Endothelial cell (in vitro differentiated cells): ENCODE measurements at places on chromosomes 1 and 21. TPM values are rescaled to one million over a fixed set of nuclear protein-coding genes. Genes with fewer than 3 reads are reported as not detected.
A peak's percentile ranks its signal among the peaks of the same experiment; 100 is the strongest.

DNA sequence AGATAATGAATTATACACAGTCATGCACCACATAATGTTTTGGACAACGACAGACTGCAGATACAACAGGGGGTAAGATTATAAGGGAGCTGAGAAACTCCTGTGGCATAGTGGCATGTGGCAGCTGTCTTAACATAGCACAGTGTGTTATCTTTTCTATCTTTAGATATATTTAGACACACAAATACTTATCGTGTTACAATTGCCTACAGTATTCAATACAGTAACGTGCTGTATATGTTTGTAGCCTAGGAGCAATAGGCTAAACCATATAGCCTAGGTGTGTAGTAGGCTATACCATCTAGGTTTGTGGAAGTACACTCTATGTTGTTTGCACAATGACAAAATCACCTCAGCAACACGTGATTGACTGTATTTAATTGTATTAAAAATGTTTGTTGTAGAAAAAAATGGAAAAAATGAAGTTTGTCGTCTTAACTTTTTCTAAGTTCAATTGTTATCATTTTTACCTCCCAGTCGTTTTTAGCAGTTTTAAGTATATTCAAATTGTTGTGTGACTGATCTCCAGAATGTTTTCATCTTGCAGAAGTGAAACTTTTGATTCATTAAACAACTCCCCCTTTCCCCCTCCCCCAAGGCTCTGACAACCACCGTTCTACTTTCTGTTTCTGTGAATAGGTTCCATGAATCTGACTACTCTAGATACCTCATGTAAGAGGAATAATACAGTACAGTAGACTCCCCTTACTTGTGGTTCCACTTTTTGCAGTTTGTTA lies 351.0 kb upstream of the B3GALT2 start:
- no peak overlapping the region for H3K27ac ChIP-seq
- H3K27me3 ChIP-seq: no peaks in the 10 kb centered on the region
- no peaks in the 10 kb centered on the region for H3K4me1 ChIP-seq
- no peaks in the 10 kb centered on the region for H3K36me3 ChIP-seq

- no peak overlapping the region for H3K27ac ChIP-seq
- no peak overlapping the region for H3K4me3 ChIP-seq
- DNase-seq: no peak
- peaks cover 2% of the 10 kb centered on the region for H3K27me3 ChIP-seq
- H3K36me3 ChIP-seq: peaks cover 4% of the 10 kb centered on the region
- H3K4me1 ChIP-seq: no peaks in the 10 kb centered on the region
Observed at GRCh38 chr1:173100476-173101107, 49.9 kb upstream of the TNFSF18 start.

DNA sequence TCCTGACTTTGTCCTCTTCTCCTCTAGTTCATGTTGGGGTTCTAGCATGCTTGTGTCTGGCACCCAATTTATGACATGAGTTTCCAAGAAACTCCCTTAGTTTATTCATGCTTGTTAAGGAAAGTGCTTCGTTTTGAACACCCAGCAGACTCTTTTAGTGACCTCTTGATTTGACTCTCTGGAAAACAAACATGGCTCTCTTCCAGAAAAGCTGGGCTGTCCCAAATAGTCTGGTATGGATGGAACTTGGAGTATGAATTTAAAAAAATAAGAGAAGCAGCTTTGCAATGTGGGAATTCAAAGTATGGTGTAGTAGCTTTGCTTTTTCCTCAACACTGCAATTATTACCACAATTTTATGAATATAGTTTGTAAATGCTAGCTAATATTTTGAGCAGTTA lies 143.4 kb upstream of the C8B start:
- H3K27me3 ChIP-seq: peaks cover 3% of the 10 kb centered on the region
- no peaks in the 10 kb centered on the region for H3K4me1 ChIP-seq
- no peak for DNase-seq
- no peak overlapping the region for H3K4me3 ChIP-seq

DNA sequence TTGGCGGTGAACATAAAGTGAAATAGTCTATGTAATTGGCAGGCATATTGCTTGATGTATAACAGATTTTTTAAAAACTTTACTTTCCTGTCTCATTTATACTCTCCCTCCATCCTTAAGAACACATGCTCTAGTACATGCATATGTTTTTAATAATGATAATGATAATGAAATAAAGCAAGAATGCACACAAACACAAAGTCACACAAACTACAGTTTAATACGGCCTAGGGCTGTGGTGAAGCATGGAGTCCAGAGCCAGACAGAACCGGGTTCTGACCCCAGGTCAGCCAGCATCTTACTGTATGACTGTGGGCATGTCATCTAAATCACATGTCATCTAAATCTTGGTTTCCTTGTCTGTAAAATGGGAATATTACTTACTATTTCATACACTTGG lies 324.9 kb upstream of the NFIA start:
- H3K27ac ChIP-seq: no peak overlapping the region
- no peaks in the 10 kb centered on the region for H3K36me3 ChIP-seq
- H3K4me1 ChIP-seq: peaks cover 8% of the 10 kb centered on the region
- H3K27me3 ChIP-seq: peaks cover under 1% of the 10 kb centered on the region

GRCh38 chr1:171985639-171986038 lies 144.3 kb downstream of the DNM3 start:
- peaks cover 20% of the 10 kb centered on the region for H3K4me1 ChIP-seq
- H3K4me3 ChIP-seq: no peak overlapping the region
- DNase-seq: peak; percentile 18
- H3K36me3 ChIP-seq: no peaks in the 10 kb centered on the region
- peaks cover 5% of the 10 kb centered on the region for H3K27me3 ChIP-seq
- no peak overlapping the region for H3K27ac ChIP-seq

DNA sequence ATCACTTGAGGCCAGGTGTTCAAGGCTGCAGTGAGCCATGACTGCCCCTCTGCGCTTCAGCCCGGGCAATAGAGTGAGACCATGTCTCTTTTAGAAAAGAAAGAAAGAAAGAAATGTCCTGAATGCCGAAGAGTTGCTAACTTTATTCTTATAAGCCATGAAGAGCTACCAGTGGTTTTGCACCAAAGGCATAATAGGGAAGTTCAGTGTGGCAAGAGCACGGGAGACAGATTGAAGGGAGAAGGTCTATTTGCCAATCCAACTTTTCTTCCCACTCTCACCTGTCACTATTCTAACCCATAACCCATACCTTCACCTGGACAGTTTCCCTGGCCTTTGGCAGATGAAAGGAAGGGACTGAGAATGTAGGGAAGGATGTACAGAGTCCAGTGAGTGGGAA lies 4.4 kb upstream of the PEA15 start:
- peaks cover 11% of the 10 kb centered on the region for H3K27me3 ChIP-seq
- peaks cover 31% of the 10 kb centered on the region for H3K4me1 ChIP-seq
- no peak overlapping the region for H3K27ac ChIP-seq
- peaks cover 19% of the 10 kb centered on the region for H3K36me3 ChIP-seq

DNA sequence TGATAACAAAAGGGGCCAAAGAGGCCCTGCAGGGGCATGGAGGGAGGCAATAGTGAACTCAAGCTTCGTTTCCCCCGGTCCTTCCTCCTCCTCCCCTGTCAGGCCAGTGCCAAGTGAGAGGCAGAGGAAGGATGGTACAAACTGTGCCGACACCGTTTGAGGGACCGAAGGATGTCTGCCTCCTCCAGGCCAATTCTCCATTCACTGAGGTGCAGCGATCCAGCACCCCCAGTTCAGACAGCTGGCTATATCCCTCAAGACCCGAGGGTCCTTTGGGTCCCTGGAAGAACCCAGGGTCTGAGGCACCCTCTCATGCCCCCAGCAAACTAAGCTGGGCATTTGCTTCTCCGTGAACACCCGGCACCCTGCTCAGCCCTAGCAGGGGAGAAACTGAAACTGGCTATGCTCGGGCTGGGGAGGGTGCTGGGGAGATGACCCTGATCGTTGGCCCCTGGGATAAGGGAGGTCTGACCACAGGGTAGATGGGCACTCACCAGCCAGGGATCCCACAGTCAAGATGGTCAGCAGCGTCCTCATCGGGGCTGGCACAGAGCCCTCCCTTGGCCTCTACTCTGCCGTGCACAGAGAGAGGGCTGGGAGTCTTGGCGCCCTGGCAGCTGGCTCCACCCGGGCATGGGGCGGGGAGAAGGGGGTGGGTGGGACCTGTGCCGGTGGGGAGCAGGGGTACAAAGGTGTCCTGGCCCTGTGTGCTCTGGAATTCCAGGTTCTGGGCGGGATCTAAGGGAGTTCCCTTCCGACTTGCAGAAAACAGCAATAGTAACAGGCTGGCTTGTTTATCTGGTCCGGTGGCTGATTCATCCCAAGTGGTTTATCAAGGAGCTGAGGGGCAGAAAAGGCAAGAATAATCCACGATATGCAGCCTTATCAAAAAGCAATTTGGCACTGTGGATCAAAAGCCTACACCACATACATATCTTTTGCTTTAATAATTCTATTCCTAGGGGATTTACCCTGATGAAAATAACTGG lies at the start of gene IL22RA1:
IL22RA1 (minus strand) TSS at position 595 of the 989 bp plus-strand sequence; CDS start at position 537, 58 bp downstream.
- no peak within 1 kb of the TSS for H3K4me3 ChIP-seq
- H3K27me3 ChIP-seq: no peaks in the 10 kb centered on the region
- H3K36me3 ChIP-seq: no peaks in the 10 kb centered on the region

Gene MRPL39
- total RNA-seq: 25.0 TPM

- H3K36me3 ChIP-seq: no peaks in the 10 kb centered on the region
- no peak overlapping the region for H3K27ac ChIP-seq
- no peaks in the 10 kb centered on the region for H3K4me1 ChIP-seq
- no peak overlapping the region for H3K4me3 ChIP-seq
- H3K27me3 ChIP-seq: no peaks in the 10 kb centered on the region
Observed at GRCh38 chr1:215001419-215002021, 81.0 kb upstream of the KCNK2 start.

- peaks cover 11% of the 10 kb centered on the region for H3K4me1 ChIP-seq
- no peak overlapping the region for H3K4me3 ChIP-seq
- no peak for DNase-seq
- H3K27me3 ChIP-seq: no peaks in the 10 kb centered on the region
Observed at GRCh38 chr1:15081102-15081501, 72.4 kb upstream of the TMEM51 start.

DNA sequence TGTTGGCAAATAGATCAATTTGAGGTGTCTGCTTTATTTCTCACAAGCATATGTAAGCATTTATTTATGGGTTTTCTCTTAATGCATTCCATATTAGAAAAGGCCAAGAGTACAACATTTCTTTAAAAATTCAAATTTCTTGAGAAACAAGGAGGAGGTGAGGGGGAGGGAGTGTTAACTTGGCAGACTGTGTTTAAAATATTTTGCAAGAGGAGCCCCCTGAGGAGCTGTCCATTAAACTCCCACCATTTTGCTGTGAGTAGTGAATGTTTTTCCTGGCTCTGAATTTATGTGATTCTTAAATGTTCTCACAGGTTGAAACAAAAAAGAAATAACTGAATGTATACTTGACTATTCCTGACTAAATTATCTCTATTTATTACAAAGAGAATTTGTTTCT lies 363.8 kb downstream of the PTPRC start:
- no peaks in the 10 kb centered on the region for H3K27me3 ChIP-seq
- no peaks in the 10 kb centered on the region for H3K36me3 ChIP-seq
- H3K4me3 ChIP-seq: no peak overlapping the region
- no peak overlapping the region for H3K27ac ChIP-seq
- no peaks in the 10 kb centered on the region for H3K4me1 ChIP-seq
- DNase-seq: no peak
